NCI-H1092 treated with DMSO at 0.1 percent for 48 hours (cell line): ENCODE measurements at places on chromosomes 5 and 9.

DNA sequence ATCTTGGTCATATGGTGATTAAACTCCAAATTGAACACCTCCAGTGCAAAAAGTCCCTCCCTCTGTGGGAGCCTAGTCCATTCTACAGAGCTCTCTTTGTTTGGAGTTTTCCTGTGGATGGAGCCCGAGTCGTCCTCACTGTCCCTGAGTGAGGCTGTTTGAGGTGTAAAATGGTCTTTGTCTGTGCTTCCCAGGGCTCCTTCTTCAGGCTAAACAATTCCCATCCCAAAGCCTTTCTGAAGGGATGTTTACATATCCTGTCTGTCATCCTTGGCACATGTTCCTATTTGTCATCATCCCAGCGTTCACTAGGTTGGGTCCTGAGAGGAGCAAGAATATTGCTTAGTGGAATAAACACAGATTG lies 68.9 kb downstream of the COL27A1 start:
- peak; percentile 5 for DNase-seq

DNA sequence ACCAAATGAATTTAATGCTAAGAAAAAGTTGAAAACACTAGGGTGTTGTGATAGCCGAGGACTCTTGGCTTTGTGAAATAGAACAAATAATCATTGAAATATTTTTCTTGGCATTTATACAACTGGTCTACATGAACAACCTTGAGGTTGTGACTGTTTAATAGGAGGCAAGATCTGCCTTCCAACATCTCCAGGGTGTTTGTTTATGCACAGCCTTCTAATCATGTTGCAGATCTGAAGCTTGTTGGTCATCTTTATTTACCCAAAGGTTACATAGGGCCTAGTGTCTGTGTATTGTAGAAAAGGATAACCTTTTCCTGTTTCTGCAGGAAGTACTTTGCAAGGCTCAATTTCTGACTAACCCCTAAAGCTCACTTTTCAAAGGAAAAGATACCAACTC lies 65.2 kb upstream of the RANBP3L start:
- no peak for DNase-seq

DNA sequence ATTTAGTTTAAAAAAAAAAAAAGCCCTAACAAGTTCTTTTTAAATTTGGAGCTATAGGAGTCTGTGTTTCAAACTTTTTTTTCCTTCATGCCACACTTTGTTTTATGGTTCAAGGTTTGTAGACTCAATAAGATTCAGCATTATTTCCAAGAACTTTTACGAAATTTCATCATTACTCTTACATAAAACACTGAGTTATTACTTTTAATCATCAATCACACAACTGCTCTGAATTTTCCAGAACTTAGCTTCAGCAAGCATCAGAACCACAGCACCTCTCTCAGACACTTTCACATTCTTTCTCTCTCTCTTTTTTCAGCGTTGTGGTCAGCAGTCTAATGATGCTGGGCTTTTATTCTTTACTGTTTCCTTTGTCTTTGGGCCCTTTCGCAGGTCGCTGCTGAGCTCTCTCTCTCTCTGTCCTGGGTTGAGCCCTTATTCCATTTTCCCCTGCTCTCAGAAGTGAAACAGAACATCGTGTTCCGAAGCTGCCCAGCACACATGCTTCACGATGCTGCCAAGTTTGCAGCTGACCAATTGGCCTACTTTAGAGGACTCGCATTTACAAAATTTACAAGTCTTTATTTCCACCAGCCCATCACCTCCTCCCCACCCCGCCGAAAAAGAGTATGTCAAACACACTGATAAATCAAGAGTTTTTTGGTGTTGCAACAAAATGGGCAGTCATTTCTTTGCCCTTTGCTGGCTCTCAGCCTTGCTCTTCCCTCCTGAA lies 44.6 kb upstream of the PIK3R1 start:
- DNase-seq: no peak

- no peak for DNase-seq
Observed at GRCh38 chr9:114233491-114234185, 78.3 kb downstream of the COL27A1 start.

DNA sequence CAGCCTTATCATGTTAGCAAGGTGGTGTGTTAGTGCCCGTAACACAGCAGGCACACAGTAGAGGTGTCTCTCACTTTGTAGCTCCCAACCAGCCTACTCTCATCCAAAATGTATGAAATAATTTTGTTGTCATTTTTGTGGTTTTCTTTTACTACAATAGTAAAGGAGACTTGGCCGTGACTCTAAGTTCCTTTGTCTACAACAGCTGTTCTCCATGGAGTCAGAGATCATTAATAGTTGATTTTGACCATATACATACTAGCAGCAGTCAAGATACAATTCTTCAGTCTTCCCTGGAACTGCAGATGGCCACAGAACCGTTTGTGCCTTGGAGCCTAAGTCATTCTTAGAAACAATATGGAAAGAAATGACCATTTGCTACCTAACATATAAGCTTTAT lies 567.1 kb downstream of the TLR4 start:
- DNase-seq: no peak

DNA sequence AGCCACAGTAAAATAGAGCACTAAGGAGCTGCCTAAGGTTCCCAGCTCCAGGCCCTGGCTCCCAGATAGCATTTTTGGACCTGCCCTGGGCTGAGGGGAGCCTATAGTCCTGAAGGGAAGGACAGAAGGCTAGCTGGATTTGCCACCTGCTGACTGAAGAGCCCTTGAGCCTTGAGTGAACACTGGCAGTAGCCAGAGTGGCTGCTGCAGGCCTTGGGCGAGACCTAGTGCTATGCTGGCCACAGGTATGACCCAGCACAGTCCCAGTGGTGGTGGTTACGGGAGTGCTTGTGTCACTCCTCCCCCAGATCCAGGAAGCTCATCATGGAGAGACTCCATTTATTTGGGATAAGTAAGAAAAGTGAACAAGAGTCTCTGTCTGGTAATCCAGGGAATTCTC lies 10.3 kb upstream of the STX17 start:
- no peak for DNase-seq

GRCh38 chr5:174294891-174295620 lies 249.6 kb downstream of the NSG2 start:
- DNase-seq: no peak

DNA sequence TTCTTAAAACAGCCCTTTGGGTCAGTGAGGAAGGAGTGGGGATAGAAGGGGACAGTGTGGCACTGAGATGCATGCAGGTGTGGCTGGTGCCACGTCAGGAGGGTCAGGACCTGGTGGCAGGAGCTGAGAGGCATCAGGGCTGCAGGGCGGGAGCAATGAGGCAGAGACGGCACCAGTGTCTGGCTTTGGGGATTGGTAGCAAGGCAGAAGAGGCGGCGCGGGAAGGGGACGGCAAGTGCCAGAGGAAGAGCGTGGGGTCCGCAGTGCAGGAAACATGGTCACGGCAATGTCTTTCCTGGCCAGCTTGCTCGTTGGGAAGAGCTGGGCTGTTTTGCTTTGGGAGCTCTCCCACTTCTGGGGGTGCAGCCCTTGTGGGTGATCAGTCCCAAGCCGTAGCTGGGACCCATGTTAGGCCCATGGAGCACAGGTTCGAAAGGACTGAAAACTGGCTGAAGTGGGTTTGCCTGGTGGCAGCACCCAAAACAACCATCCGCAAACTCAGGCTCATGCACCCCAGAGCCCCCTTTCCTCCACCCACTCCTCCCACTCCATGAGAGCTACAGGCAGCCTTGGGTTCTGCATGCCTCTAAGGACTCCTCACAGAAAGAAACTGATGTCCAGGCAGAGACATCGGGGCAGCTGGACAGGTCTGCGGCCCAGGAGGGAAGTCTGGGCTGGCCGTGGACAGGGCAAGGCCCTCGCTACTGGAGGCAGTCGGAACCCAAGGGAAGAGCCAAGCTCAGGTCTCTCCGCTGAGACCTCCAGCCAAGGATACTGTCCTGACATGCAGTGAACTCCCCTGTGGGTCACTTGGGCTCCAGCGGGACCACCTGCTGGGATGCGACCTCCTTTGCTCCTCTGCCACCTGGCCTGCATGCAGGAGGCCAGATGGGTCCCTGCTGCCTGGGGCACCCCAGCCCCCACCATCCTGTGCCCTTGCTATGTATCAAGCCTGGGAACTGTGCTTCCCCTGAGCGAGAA lies 104.4 kb downstream of the ZNF354C start:
- no peak for DNase-seq

DNA sequence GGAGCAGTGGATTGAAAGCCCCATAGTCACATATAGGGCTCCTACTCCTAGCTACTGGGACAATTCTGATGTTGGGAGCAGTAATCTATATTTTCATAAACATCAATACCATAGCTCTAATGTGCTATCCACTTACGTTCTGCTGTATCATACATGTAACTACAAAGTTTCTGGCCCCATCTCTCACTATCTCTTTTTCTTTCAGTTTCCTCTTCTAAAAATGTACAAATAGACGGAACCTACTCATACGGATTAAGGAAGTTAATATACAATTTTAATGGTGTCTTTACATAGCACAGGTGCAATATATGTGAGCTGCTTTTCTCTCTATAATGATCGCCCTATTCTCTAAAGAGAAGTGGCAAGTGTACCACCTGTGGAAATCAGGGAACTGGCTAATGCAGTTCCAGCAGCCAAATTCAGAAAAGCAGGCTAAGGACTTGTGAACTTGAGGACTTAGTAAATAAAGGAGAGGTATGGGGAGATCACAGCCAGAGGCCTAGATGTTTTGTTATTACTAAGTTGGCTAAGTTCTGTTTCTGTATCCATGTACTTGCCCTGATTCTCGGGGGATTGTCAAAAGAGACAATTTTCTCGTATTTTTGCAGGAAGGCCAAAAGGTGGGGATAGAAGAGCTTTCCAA lies 1021.9 kb downstream of the CDH12 start:
- no peak for DNase-seq

GRCh38 chr9:38370176-38370575 lies 22.3 kb upstream of the ALDH1B1 start:
- DNase-seq: no peak

- DNase-seq: no peak
Observed at GRCh38 chr5:135322271-135322670, 76.8 kb downstream of the MACROH2A1 start.

- DNase-seq: no peak
Observed at GRCh38 chr9:99119976-99120655, 15.2 kb downstream of the TGFBR1 start.

GRCh38 chr5:92678640-92679039 lies 902.4 kb downstream of the NR2F1-AS1 start:
- no peak for DNase-seq

- no peak for DNase-seq
Observed at GRCh38 chr5:96952118-96952750, 16.4 kb downstream of the LNPEP start.

- no peak for DNase-seq
Observed at GRCh38 chr5:66224773-66225553, 80.9 kb downstream of the SREK1 start.

DNA sequence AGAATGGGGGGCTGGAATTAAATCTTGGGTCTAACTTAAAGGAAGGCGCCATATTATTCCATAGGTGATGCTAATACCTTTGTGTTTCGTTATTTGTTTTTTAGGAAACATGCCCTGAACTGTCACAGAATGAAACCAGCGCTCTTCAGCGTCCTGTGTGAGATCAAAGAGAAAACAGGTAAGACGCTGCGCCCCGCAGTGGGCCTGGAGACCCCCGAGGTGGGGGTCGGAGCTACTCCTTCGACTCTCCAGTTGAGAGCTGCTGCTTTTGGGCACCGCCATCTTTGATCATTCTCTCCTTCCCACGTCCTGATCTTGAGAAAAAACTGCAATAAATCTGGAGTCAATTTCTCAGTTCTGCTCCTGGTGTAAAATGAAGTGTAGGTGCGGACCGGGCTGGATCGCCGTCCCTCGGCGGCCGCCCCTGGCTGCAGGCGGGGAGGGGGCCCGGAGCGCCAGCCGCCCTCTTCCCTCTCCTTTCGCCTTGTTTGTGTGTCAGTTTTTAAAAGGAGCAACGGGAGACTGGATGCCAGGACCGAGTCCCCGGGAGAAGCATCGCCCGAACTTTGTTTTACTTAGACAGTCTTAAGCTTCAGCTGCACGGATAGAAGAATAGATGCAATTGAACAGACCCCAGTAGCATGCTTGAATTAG lies 1.4 kb downstream of the PBX3 start:
- peak; percentile 51 for DNase-seq

GRCh38 chr9:98129451-98129881 lies 10.4 kb upstream of the TRIM14 start:
- DNase-seq: no peak

DNA sequence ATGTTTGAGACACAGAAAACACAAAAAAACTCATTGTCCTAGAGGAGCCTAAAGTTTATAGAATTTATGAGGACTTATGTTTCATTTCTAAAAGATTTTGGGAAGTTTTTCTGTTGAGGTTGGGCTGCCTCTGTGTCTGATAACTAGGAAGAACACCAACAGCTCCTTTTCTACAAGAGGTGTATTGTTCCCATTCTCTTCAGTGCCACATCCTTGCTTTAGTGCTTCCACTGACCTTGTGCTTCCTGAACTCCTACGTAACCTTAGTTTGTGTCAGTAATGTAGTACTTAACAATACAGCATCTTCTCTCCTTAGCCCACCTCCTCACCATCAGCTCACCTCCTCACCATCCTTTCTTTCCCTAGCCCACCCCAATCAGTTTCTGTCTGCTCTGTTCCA lies 117.3 kb upstream of the TNC start:
- DNase-seq: no peak

- DNase-seq: no peak
Observed at GRCh38 chr5:137778772-137779564, 24.8 kb upstream of the HNRNPA0 start.

DNA sequence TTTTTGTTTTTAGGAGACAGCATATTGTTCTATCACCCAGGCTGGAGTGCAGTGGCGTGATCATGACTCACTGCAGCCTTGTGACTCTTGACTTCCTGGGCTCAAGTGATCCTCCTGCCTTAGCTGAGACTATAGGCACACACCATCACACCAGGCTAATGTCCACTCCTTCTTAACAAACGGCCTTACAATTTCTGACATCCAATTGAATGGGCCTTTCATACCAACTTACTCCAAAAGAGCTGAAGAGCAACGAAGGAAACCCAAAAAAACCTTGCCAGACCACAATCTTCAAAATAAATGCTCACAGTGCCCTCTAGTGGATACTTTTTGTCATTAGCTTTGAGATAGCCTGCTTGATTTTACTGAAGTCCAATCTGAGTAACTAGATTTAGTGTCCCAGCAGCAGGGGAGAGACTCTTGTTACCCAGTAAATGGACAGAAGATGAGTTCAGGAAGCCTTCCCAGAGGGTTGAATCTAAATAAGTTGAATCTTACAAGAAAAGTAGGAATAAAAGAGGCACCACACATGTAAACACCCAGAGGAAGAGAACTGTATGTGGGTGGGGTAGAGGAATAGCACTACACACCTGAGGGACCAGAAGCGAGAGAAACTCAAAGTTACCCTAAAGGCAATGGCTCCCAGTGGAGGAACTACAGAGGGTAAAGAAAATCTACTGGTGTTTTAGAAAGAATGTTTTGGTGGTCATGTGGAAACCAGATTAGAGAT lies 9.3 kb downstream of the ZNF622 start:
- peak; percentile 56 for DNase-seq

DNA sequence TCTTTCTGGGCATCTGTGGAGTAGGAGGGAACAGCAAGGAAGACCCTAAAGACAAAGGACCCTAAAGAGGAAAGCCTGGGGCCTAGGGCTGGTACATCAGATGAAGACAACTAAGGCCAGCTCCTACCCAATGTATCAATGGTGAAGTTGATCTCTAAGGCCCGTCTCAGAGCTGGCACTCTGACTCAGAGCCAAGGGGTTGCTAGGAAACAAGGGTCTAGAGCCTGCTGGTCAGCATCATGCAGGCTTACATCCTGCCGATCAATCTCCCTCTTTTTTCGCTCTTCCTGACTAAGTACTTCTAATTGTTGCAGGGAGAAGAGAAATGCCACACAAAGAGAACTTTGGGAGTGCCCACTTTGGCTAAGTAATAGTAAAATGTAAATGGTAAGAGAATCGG lies 26.2 kb downstream of the TRIM32 start:
- DNase-seq: peak; percentile 8

GRCh38 chr5:80631278-80632259 lies 22.9 kb upstream of the MSH3 start:
- DNase-seq: no peak
